ENCODE measurements at places on chromosomes 11 and 22.

DNA sequence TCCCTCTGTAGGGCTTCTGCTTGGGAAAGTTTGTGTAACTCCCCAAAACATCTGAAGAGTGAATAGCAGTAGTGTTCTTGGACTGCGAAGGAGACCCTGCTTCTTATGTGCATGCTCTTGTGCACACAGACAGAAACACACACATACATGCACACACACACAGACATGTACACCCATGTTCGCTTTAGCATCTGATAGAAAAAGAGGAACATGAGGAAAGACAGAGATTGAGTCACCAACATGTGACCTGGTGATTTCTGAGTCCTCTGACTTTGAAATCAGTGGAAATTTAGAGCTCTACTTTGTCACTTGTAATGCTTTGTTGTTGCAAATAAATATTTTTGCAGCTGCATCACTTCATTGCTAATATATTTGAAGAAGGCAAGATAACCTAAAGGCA is 23.8 kb downstream of the CD44 start:
- DNase-seq = no peak

- no peak for DNase-seq
Measured at GRCh38 chr11:119529063-119529845, 106.3 kb upstream of the THY1 start.

DNA sequence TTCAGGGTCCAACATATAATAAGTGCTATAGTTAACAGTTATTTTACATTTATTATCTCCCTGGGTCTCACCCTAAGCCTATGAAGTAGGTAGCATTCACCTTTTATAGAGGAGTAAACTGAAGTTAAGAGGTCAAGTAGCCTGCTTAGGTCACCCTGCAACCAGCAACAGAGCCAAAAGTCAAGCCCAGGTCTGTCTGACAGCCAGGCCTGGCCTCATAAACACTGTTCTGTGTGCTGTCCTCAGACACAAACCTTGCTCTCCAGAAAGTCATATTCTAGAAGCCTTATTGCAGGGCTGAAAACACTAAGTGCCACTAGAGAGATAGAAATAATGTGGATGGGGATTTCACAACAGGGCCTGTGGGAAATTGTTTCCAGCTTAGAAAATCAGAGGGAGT is 59.3 kb downstream of the BDNF start:
- DNase-seq = no peak

DNA sequence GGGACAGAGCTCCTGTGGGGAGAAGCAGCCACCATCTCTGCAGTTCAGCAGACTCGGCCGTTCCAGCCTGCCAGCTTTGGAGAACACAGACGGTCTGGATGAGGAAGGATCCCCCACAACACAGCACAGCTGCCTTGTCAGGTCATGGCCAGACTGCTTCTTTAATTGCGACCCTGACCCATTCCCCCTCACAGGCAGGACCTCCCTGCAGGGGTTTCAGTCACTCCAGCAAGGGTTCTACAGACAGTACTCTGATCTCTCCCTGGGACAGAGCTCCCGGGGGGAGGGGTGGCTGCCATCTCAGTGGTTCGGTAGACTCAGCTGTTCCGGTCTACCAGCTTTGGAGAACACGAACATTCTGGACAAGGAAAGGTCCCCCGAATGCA is 173.5 kb downstream of the TTC28 start:
- DNase-seq = no peak

DNA sequence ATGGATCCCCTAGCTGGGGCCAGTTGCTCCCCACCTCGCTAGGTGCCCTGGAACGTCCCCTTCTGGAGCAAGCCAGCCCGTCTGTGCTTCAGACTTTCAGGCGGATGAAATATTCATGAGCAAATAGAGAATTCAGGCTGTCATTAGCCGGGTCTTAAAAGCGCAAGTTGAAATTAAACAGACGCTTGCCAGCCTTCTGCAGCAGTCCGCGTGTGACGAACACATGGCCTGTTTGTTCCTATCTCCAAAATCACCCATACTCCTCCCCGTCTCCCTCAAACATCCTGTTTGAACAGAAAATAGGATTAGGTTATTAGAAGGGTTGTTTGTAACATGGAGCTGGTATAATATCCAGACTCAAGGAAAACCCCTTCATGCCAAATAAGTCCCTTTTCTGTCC is 38.7 kb downstream of the MYO18B start:
- no peak for DNase-seq

DNA sequence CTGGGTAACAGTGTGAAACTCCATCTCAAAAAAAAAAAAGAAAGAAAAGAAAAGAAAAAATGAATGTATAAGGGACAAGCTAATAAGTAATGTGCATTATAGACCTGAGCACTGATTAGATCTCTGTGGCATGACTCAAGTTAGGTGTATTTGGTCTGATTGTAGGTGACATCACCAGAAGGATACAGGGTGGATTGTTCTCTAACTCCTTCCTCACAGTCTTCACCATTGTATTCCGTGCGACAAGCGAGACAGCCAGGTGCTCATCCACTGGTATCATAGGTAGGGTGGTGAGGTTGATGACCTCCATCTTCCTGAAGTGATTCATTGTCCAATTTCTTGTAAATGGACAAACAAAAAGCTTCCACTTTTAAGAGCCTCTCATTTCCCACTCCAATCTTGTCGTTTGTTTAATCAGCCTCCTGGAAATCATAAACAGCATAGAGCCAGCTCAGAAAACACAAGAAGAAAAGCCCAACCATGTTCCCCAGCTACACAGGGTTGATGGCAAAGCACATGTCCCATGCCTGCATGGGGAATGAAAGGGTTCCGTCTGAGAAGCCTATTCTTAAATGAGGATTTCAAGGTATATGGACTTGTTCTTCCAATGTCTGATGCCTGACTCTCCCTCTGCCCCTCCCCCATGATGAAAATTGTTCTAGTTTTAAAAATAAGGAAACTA is 6.2 kb downstream of the FAM227A start:
- no peak for DNase-seq

DNA sequence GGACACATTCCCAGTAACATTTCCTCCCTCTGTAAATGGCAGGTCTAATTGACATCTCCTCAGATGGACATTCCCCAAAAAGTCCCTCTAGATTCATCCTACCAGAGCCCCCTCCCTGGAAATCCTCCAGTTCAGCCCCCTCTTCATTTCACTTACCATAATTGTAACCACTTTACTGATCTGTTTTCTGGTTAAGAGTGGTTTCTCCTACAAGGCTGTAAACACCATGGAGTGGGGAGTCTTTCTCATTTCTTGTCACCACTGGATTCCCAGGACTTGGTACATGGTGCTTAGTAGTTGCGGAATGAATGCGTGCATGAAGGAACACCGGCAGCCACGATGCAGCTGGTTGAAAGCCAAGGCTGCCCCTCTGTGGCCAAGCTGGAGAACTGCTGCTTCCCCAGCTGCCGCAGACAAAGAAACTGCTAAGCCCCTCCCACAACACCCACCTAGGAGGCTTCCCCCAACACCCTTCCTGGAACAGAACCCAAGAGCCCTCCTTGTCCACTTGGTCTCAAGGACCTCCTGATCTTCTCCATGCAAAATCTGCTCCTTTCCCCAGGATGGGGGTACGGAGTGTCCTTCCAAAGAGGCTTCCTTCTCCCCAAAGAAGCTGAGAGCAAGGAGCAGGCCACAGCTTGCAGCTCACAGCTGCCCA is 18.6 kb upstream of the SCARF2 start:
- no peak for DNase-seq

DNA sequence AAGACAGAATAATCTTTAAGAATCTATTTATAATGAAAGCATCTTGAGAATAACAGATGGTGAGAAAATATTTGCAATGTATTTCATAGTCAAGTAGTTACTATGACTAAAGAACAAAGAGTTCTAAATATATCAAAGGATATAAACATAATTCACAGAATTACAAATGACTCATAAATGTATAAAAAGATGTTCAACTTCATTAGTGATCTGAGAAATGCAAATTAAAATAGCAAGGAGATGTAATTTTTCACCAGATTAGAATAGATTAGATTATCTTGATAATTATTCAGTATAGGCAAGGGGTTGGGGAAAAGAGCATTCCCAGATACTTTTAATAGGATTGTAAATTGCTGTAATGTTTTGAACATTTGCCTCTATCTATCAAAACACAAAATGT is 30.1 kb upstream of the PAMR1 start:
- no peak for DNase-seq

- no peak for DNase-seq
Measured at GRCh38 chr22:22681221-22681739, 36.9 kb downstream of the GGTLC2 start.

DNA sequence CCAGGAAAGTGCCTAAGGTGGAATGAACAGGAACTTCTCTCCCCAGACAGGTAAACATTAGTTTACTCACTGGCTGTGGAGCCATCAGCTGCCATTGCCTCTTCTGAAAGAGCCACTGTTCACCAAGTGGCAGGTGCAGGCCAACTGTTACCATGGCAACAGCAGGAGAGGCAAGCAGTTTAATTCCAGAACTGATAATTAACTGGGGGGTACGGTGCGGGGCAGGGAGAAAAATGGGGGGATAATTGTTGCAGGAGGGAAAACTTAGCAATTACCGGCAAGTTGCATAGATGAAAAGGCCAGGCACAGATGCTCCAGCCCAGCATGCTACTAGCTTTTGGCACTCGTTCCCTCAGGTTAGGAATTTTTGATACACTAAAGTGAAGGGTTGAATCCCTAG is 85.1 kb downstream of the TRIM44 start:
- no peak for DNase-seq

- DNase-seq = no peak
Measured at GRCh38 chr11:111515591-111515990, 1.0 kb downstream of the HOATZ start.

DNA sequence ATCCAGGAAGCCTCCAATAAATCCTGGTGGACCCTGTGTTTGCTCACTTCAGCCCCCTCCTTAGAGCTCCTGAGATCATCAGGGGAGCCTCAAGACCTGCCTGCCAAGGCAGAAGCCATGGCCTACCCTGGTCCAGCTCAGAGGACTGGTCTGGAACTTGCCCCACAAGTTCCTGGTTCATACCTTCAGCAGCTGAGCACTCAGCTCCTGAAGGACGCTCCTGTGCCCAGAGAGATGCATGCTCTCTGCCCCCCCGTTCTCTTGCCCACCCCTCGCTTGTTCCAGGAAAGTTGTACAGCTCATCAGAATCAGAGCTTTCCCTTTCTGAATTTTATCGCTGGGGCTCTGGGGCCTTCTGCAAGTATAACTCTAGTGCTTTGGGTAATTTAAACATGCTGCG is 210.5 kb upstream of the ISX start:
- DNase-seq = no peak

DNA sequence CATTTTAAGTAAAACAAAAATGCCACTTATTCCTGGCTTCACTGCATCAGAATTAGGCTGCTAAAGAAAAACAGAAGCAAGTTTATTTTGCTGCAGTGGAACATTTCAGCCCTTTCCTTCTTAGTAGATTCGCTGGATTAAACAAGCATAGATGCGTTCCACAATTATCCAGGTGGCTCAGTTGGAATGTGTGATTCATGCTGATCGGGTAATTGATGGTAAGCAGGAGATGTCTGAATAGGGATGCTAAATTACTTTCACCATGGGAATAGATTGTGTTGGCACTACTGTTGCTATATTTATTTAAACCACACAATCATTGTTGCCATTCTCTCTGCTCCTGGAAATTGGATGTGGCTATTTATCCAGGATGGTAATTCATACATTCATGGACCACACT is 440.1 kb upstream of the DDI1 start:
- DNase-seq = no peak

DNA sequence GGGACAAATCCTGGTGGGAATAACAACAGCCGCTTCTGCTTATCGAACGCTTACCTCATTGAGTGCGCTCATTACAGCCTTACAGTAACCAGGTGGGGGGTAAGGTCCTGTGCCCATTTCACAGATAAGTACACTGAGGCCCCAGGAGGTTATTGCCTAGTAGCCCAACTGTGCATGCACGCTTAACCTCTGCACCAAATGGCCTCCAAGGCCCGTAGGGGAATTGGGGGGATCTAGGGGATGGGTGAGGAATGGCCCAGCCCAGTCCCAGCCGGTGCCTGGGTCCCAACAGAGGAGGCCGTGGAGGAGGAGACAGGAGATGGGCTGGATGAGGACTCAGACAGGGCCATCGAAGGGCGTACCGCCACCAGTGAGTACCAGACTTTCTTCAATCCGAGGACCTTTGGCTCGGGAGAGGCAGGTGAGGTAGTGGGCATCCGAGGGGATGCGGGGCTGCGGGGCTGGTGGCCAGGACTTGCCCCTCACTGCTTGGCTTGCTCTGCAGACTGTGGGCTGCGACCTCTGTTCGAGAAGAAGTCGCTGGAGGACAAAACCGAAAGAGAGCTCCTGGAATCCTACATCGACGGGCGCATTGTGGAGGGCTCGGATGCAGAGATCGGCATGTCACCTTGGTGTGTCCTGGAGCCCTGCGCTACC is 7.3 kb downstream of the F2 start:
- no peak for DNase-seq

DNA sequence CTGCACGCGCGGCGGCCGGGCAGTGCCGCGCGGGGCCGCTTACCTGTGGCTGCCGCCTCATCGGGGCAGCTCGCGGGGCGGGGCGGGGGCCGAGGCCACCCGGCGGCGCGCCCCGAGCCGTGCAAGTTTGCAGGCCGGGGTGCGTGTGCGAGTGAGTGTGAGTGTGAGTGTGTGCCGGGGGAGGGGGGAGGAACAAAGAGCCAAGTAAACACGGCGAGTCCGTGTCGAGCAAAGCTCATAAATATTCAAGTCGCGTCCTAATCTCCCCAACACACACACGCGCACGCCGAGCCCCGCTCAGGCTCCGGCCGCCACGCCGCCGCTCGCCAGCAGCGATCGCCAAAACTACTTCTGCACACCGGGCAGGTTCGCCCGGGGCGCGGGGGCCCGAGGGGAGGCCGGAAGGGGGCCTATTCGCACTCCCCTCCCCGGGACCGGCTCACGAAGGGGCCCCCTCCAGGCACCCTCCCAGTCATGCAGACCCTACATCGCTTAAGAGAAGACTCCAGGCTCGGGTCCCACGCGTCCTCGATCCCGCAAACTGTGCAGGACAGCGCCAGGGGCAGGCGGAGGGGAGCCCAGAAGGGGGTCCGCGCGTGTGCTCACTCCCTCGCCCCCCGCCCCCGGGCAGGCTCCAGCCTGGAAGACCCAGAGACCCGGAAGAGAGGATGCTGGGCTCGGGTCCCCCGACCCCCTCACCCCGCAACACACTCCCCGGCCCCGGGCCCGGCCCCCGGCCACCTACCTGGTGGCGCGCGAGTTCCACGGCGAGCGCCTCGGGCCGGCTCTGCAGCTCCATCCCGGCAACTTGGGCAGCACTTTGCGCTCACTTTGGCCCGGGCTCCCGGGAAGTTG is 827 bp downstream of the PHF21B start:
- no peak for DNase-seq

DNA sequence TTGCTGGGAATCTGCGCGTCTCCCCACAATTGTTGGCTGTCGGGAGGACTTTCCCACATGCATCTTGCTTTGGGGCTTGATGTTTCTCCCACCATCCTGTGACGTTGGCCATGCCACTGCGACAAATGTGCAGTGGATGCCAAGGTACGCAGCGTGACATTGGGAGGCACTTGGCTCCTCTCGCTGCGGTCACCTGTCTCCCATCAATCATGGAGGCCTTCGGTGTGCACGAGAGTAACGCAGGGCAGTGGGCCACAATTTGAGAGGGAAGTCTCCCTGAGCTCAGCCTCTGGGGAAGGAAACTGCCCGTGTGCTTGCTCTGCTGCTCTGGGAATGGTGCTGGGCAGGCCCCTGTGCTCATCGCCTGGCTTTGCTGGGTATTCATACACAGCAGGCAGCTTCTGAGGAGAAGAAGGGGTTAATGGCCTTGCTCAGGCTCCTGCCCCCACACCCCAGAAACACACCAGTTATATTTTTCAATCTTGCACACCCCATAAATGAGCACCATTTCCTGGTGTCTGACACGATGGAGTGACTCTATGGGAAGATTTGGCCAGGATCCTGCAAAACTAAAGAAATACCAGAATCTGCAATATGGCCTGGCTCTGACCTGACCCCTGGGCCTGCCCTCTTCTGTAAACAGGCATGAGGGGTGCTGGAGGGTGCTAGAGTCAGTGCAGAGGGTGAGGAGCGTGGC is 153.5 kb downstream of the ADAMTS15 start:
- DNase-seq = no peak
